ENCODE measurements at places on chromosomes 2 and 18.

DNA sequence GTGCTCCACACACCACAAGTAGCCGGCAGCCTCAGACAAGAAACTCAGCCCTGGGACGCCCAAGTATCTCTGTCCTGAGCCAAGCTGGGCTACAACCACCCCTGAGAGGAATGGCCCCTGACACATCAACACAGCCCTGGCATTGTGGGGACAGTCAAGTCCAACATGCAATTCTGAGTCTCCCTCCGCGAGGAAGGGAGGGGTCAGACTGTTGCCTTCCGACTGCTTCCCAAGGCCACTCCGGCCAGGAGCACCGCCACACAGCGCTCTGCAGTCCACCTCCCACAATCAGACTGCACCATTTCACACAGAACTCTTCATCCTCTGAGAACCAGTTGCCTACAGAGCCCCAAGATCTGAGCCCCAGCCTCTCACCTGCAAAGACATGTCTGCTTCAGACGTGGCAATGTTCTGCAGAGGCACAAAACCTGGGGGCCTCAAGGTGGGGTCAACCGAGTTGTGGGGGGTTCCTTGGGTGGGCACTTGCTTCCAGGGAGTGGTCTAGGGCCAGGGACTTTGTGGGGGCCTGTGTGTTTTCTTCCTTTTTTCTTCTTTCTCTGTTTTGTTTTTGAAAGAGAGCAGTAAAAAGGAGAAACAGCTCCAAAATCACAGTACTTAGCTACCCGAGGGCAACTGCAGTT, 76.7 kb upstream of the SALL3 start:
- no peak for DNase-seq

DNA sequence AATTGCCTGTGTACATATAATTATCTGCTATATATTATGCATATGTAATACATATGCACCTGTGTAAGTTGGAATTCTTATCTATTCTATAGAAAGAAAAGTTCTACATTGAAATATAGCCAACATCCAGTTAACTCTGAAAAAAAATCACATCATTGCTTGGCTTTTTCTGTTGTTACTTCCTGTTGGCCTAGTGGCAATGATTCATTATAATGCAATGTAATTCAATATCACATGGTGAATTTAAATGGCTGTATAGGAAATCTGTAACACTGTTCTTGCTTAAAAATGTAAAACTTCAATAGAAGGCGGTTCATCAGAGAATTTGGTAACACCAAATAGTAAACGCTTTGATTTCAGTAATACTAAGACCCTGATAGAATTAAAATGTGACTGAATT, 44.5 kb upstream of the MAP4K3 start:
- peak; percentile 65 for DNase-seq

DNA sequence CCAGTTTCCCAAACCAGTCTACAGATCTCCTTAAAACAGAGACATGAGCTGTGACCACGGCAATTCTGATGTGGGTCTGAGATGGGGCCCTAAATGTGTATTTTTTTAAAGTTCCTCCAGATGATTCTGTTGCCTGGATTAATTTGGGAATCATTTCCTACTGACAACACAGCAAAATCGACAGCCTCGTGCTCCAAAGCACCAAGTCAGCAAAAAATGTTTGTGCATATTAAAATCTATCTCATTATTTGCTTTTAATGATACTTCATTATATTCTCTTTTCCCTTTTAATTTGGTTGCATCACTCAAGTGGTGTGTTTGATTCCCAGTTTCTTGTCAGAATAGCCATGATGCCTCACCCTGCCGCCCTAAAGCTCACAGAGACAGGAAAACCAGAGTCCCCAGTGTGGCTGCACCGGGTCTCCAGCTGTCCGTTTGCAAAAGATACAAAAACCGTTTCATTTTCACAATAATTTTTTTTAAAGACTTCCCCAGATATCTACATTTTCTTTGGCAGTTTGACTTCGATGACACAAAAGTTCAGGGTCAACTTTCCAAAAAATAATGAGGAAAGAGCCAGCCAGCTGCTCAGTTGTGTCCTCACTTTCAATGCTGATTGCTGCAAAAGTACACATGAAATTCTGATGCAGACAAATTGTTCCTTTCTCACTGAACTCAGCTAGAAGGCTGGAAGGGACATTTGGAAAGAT, 443.2 kb upstream of the ID2 start:
- DNase-seq = no peak

DNA sequence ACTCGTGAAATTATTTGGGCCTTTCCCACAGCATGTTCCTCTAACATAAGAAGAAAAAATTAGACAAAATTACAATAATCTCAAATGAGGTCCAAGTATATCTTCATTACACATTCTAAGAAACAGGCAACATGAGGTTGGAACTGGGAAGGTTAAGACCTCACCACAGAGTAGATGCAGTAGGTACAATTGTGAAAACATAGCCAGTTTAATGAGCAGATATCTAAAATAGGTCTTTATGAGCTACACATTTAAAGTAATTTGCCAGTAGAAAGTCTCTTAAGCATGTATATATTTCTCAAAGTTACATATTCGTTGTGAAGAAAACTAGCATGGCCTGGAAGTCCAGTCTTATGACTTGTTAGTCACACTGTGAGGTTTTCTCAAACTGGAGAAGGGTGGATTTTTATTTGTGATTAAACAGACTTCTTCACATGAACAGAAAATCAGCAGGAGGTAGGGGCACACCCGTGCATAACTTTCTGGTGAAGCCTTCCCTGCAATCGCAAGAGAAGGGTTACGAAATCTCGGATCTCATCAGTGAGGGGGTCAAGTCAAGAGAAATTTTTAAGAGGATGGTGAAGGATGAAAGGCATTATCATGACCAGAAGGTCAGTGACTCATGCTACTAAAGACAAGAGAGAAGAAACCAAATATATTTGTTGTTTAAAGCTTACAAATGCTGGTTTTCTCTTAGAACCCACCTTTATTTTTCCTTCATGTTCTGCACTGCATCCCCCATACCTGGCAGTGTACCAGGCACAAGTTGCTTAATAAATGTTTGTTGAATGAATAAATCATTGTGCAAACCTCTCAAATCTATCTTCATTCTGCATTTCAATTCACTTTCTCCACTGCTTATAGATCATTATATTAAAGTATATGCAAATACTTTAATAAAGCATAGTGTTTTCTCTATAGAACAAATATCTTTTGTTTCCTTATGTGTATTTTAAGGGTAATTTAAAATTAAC, 5.1 kb upstream of the RAB27B start:
- peak; percentile 63 for DNase-seq

DNA sequence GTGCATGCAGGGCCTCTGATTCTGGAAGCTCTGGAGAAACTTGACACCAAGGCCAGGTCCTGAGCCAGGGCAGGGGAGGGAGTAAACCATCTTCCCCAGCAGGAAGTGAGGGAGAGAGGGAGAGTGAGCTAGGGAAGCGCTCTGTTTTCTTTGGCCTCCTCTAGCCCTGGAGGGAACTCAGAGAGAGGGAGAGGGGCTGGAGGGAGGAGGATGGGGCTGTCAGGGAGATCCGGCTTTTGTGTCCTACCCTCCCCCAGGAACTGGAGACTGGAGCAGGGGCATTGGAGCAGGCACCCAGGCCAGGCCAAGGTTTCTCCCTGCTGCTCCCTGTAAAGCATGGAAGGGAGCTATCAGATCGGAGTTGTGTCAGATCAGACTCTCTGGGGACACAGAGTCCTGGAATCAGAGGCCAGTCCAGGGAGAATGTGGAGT, 22.7 kb upstream of the PKDCC start:
- DNase-seq = no peak

GRCh38 chr2:145985517-145985916, 1465.6 kb upstream of the ZEB2 start:
- no peak for DNase-seq

DNA sequence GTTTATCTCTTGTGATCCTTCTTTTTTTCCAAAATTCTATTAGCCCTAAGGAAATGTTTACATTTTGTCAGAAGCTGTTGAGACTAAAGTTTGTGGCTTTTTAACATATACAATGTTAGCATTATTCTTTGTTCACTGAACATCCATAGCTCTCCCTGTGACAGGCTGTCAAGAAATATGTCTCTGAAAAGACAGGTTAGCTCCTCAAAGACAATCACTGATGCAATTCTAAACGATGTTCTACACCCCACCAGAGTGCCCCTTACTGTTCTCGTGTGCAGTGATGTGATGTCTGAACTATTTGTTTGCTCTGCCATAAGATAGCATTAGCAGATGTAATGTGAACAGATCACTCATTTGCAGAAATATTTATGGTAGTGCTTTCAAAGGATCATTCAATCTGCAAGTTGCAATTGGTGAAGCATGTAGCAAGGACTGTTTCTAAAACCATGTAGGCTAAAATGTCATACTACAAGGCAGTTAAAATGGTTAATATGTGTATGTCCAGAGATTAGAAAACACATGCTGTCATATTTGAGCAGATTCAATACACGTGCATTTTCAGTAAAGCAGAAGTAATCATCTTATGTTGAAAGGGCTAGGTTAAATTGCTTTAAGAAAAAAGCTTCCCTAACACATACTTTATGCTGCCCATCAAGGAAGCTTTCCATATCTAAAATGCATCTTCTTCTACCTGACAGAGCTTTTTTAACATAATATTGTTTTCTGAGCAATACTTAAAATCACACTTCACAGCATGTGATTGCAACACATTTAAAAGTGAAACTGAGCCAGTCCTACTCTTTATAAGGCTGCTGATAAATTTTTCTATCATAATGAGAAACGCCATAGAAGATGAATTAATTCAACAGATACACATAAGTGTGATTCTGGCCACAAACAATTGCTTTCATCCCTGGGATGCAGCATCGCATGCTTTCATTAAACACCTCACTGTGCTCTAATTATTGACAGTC, 285.7 kb upstream of the UBE2E3 start:
- DNase-seq = no peak

DNA sequence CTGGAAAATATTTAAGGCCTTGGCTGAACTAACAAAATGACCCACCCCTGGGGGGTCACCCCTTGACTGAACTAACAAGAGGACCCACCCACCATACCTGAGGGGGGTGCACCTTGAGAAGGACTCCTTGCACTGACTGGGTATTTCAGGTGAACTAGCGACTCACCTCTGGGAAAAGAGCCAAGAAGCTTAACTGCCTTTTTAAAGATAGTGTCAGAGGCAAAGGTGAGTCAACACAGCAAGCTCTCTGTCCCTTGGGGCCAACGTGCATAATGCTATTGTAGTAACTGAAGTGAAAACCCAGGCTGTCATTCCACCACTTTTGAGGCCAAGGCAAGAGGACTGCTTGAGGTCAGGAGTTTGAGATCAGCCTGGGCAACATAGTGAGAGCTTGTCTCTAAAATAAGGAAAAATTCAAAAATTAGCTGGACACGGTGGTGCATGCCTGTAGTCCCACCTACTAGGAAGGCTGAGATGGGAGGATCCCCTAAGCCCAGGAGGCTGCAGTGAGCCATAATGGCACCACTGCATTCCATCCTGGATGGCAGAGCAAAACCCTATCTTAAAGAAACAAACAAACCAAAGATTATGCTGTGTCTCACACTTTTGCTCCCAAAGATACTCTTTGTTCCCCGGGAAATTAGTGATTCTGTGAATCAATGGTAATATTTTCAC, 36.4 kb upstream of the ZCCHC2 start:
- DNase-seq = peak; percentile 61

DNA sequence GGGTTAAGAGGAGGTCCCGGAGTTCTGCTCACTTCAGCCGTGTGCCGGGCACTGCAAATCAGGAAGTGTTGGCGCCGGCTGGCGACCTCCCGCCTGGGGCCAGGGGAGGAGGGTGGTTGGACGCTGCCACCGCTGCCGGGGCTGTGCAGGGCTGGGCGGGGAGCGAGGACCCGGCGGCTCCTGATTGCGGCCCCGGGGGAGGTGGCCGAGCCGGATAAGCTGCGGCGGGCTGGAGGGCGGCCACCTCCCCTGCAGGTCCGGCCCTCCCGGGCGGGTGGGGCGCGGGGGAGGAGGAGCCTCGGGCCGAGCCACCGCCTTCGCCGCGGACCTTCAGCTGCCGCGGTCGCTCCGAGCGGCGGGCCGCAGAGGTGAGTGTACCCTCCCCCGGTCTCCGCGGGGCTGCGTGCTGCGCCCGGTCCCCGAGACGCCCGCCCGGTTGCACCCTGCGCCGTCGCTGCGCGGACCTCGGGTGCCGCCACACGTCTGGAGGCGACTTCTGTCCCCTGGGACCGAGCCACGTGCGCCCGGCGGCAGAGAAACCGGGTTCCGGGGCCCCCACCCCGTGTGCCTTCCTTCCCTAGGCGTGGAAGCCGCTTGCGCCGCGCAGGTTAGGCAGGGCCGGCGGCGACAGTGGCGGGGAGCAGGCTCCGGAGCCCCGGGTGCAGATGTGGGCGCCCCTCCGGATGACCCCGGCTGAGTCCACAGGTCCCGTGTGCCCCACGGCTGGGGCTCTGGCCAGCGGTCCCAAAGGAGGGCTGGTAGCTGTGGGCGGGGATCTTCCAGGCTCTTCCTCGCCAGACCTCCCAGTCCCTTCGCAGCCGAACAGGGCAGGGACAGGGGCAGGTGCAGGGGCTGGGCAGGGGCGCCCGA, at the start of gene STEAP3:
STEAP3 (plus strand) TSS at position 314 of the 870 bp plus-strand sequence. CDS start 7,179 bp downstream, outside the sequence.
- peak; percentile 78 for DNase-seq

DNA sequence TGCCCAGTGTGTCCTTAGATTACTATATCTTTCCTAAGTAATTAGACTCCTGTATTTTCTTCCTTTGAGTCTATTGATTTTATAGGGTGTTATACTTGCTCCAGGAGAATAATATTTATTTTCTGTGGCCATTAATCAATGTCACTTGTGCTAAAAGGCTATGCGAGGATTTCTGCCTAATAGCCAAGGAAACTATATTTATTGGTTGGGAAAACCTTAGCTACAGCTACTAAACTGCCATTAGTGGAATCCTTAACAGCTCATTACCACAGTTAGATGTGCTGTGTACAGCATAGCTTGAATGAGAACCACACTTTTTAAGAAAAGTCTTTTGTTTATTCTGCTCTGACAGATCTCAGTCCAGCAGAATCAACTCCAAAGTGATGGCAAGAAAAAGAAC, 537.3 kb downstream of the ERBB4 start:
- DNase-seq = no peak

- DNase-seq = no peak
Measured at GRCh38 chr2:45765728-45766254, 114.3 kb downstream of the PRKCE start.

- no peak for DNase-seq
Measured at GRCh38 chr2:20099780-20100179, 48.4 kb upstream of the LAPTM4A start.

DNA sequence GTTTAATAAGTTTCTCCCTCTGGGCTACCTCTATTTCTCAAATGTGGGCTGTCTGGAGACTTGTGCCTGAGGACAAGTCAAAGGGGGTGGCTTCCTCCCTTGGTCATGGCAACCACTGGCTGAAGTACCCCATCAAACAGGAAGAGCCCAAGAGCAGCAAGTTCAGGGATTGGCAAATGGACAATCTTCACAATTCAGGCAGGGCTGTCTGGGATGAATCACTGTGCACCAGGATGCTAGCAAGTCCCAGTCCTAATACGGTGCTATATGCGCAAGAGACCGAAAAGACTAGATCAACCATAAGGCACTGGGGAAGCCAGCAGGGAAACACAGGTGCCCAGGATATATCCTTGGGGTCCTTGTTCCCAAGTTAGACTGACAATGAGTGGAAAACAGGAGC, 75.5 kb downstream of the ANTXR1 start:
- DNase-seq = no peak

GRCh38 chr2:60976256-60976850, 41.2 kb upstream of the PEX13 start:
- no peak for DNase-seq

GRCh38 chr18:38413193-38413592, 847.6 kb upstream of the CELF4 start:
- no peak for DNase-seq

Data from RCC 7860 (cell line).